MCF 10A (cell line): ENCODE measurements at places on chromosomes 2 and 18. TPM values are rescaled to one million over a fixed set of nuclear protein-coding genes. Genes with fewer than 3 reads are reported as not detected.
A peak's percentile ranks its signal among the peaks of the same experiment; 100 is the strongest.

DNA sequence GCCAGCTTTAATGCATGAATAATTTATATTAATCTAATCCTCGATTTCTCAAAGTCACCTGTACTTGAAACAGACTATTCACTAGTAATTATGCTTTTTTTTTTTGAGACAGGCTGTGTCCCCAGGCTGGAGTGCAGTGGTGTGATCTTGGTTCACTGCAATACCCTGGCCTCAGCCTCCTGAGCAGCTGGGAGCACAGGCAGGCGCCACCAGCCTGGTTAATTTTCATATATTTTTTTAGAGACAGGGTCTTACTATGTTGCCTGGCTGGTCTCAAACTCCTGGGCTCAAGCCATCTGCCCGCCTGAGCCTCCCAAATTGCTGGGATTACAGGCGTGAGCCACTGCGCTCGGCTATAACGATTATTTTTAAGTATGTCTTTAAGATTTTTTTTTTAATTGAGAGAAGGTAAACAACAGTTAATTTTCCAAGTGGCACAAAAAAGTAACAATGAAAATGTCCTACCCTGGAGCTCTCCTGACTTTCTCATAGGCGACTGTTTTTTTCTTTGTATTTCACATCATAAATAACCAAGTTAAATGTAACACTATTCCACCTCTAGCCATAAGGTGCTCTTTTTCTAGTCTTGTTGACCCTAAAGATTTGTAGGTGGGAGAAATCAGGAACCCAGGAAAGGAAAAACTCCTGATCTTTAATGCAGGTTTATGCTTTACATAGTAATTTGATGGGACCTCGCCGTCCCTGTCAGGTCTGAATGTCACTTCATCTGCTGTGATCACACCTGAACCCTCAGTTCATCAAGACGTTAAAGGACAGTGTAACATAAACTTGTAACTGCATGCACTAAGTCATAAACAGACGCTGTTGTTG lies 1.3 kb upstream of the ANKRD12 start:
- no peaks in the 10 kb centered on the region for H3K27me3 ChIP-seq
- peak overlapping the region; percentile 90 for H3K4me3 ChIP-seq
- no peak for DNase-seq
- H3K4me1 ChIP-seq: peaks cover 24% of the 10 kb centered on the region
- H3K27ac ChIP-seq: peak overlapping the region; percentile 94
- peaks cover 59% of the 10 kb centered on the region for H3K36me3 ChIP-seq

DNA sequence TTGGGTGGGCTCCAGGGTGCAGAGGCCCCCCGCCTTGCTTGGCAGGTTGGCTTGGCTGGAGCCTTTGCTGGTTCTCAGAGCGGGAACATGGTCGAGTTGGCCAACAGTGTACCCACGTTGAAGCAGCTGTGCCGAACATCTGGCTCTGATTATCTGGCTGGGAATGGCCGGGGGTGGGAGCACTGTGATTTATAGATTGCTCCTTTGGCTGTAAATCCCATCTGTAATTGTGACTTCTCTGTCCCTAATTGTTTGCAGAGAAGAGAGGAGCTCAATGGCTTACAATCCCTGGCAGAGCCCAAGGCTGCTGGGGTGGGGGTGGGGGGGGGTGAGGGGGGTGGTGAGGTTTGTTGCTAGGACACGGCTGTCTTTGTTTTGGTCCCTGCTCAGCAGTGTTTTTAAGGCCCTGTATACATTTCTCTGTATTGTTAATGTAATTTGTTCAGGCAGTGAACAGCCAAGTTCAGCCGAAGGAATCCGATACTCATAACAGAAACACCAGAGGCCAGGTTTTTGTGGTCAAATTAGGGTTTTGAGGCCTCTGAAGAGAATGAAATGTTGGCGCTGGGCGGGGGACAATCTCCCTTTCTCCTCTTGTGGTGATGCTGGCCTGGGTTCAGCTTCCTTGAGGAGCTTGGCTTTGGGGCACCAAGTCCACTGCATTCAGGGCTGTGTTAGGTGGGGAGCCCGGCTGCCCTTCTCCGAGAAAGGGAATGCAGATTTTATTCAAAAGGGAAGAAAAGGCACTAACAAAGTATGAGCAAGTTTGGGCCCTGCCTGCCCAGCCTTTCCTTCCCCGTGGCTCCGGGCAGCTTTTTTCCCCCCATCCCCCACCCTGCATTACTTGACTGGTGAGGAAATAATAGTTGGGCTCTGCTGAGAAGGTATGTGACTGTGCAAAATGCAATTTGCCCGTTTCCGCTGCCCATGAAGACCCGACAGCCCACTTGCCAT lies 82.5 kb downstream of the TCF7L1 start:
- H3K36me3 ChIP-seq: no peaks in the 10 kb centered on the region
- H3K4me3 ChIP-seq: no peak overlapping the region
- no peak for DNase-seq
- no peaks in the 10 kb centered on the region for H3K27me3 ChIP-seq
- H3K27ac ChIP-seq: no peak overlapping the region

Gene AFF3
- total RNA-seq: 0.42 and 1.0 TPM in 2 replicates

- no peak overlapping the region for H3K27ac ChIP-seq
- peaks cover 5% of the 10 kb centered on the region for H3K36me3 ChIP-seq
- DNase-seq: no peak
- no peaks in the 10 kb centered on the region for H3K27me3 ChIP-seq
- H3K4me1 ChIP-seq: peaks cover 13% of the 10 kb centered on the region
Measured at GRCh38 chr2:48709096-48710034, 46.2 kb downstream of the LHCGR start.

DNA sequence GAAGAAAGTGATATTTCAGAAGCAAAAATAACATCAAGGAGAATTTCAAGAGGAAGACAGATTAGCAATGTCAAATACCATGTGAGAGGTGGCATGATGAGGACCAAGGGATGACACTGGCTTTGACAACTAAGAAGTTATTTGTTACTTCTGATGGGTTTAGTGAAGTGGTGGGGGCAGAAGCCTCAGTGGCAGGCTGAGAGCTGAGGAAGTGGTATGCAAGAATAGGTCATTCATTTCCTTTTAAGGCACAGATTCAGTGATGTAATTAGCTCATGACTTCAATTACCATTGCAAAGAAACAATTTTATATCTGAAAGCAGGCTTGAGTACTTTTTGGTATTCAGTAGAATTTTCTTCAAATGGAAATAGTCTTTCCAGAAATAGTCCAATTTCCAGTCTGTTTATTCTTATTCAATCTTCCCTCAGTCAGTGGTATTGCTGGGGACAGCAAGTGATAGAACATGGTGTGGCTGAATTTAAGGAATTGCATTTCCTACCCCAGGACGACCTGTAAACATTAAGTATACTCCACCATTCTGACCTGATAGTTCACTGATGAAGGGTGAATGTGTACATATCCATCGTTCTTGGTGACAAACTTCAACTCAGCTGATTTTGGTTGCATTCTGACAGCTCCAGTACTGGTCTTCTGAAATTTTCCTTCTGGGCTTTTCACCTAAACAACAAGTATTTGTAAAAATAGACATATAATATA lies 28.2 kb downstream of the GEMIN6 start:
- no peak for DNase-seq
- H3K36me3 ChIP-seq: peaks cover 20% of the 10 kb centered on the region
- no peaks in the 10 kb centered on the region for H3K4me1 ChIP-seq
- no peak overlapping the region for H3K27ac ChIP-seq
- no peaks in the 10 kb centered on the region for H3K27me3 ChIP-seq

Gene DUSP2
- 1.3 and 3.3 TPM in 2 replicates for total RNA-seq

GRCh38 chr2:127454595-127455565 lies 36.7 kb downstream of the PROC start:
- no peak overlapping the region for H3K4me3 ChIP-seq
- no peaks in the 10 kb centered on the region for H3K27me3 ChIP-seq
- H3K4me1 ChIP-seq: no peaks in the 10 kb centered on the region
- peaks cover 14% of the 10 kb centered on the region for H3K36me3 ChIP-seq
- H3K27ac ChIP-seq: no peak overlapping the region

DNA sequence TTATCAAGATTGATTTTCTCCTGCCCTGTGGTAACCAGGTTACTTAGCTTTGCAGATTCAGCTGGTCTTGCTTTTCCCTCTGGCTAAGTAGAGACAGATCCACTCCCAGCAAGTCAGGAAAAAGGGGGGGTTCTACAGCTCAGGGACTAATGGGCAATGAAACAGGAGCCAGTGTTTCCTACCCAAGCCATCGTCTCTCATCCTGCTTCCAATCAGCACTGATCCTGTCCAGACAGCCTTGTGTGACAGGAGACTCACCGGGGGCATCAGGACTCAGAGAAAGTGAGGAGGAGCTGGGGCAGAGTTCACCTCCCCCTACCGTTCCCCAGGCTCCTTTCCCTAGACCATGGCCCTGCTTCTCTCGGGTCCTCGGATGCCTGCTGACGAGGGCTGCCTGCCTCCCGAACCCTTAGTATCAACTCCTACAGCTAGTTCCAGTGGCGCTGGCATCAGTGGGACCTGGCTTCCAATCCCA lies 307.6 kb downstream of the ALK start:
- H3K36me3 ChIP-seq: no peaks in the 10 kb centered on the region
- no peak for DNase-seq
- no peaks in the 10 kb centered on the region for H3K4me1 ChIP-seq
- H3K27ac ChIP-seq: no peak overlapping the region

Gene DPYSL5
- total RNA-seq: not detected in 2 replicates

DNA sequence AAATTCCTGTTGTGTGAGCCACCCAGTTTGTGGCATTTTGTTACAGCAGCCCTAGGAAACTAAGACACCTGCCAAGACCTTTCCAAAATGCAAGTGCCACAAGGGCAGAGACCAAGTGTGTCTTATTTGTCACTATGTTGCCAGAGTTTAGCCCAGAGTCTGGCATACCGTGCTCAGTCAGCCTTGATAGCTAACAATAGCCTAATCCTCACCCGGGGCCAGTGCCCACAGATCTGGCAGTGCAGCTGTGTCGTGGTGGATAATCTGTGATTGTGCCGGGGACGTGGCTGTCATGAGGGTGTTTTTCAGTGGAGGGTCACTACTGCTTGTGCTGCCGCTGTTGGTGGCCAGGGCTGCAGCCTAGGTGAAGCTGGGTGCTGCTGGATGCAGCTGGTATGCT lies 53.5 kb downstream of the MEP1B start:
- H3K4me3 ChIP-seq: no peak overlapping the region
- DNase-seq: no peak
- H3K36me3 ChIP-seq: no peaks in the 10 kb centered on the region
- H3K27ac ChIP-seq: no peak overlapping the region
- H3K27me3 ChIP-seq: no peaks in the 10 kb centered on the region

DNA sequence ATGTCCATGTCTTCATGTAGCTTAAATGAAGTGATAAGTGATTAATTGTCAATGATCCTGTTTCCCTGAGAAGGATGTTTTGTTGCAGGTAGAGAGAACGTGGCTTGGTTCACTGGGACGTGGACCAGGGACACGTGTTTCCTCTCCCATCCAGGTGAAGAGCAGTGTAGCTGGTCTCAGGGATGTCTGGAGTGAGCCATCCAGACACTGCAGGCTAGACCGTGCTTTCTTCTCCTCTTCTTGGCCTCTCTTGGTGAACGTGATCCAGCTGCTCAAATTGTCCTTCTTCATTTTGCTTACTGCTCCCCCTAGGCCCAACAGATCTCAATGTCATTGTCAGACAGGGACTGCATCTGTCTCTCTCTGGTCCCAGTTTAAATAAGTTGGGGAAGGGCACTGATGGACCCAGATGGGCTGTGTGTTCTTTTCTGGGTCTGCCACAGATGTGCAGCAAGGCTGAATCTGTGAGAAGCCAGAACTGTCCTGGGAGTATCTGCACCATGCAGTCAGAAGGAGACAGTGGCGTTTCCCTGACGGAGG lies 263.8 kb downstream of the CYRIA start:
- H3K27ac ChIP-seq: no peak overlapping the region
- H3K4me3 ChIP-seq: no peak overlapping the region
- H3K36me3 ChIP-seq: no peaks in the 10 kb centered on the region

- H3K4me3 ChIP-seq: no peak overlapping the region
- DNase-seq: peak; percentile 90
- no peak overlapping the region for H3K27ac ChIP-seq
- H3K36me3 ChIP-seq: peaks cover 10% of the 10 kb centered on the region
- H3K4me1 ChIP-seq: peaks cover 33% of the 10 kb centered on the region
- H3K27me3 ChIP-seq: no peaks in the 10 kb centered on the region
Measured at GRCh38 chr2:65377556-65378192, 54.7 kb downstream of the SPRED2 start.
